ENCODE measurements at places on chromosomes 13 and 19.
A peak's percentile ranks its signal among the peaks of the same experiment; 100 is the strongest.

GRCh38 chr13:96011291-96011872 is 41.8 kb downstream of the UGGT2 start:
- no peak for DNase-seq

DNA sequence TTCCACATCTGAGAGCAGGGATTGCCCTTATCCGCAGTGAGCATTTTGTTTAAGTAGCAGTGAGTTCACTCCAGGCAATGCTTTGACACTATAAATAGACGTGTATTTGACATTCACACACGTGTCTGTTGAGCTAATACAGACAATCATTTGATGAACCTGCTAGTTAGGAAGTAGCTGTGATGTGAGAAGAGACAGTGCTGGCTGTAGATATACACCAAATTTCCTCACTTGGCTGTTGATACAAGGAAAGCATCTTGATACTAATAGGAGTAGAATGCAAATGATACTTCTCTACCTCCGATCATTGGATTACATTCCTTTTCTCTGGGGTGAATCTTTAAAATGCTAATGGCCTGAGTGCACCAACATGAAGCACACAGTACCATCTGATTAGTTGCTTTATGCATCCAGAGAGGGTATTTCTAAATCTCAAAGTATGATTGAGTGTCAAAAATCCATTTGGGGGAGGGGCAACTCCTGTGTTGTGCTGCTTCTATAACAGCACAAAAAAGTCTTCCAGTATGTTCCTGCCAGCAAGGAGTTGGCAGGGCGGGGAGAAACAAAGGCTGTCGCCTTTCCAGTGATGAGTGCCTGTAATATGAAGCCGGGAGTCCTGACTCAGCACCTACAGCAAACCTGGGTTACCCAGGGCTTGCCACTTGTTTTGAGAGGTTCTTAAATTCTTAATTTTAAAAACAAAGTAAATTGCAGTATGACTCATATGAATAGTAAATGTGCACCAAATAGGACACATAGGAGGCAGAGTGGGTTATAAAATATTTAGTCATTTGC is 7.0 kb downstream of the CUL4A start:
- no peak for DNase-seq

GRCh38 chr19:57443121-57443696 is 8.1 kb downstream of the ZNF749 start:
- DNase-seq, result no peak

- DNase-seq, result peak; percentile 72
These were observed 4.4 kb upstream of the ZNF681 start for GRCh38 chr19:23762884-23763711.

- DNase-seq, result no peak
These were observed 5.9 kb downstream of the PINLYP start for GRCh38 chr19:43581467-43581866.

GRCh38 chr13:32032759-32033158 is 1.2 kb downstream of the FRY start:
- no peak for DNase-seq

GRCh38 chr13:37640499-37640898 is 41.9 kb upstream of the POSTN start:
- DNase-seq, result no peak

GRCh38 chr13:51255556-51255955 is 33.4 kb downstream of the FAM124A start:
- DNase-seq, result no peak

DNA sequence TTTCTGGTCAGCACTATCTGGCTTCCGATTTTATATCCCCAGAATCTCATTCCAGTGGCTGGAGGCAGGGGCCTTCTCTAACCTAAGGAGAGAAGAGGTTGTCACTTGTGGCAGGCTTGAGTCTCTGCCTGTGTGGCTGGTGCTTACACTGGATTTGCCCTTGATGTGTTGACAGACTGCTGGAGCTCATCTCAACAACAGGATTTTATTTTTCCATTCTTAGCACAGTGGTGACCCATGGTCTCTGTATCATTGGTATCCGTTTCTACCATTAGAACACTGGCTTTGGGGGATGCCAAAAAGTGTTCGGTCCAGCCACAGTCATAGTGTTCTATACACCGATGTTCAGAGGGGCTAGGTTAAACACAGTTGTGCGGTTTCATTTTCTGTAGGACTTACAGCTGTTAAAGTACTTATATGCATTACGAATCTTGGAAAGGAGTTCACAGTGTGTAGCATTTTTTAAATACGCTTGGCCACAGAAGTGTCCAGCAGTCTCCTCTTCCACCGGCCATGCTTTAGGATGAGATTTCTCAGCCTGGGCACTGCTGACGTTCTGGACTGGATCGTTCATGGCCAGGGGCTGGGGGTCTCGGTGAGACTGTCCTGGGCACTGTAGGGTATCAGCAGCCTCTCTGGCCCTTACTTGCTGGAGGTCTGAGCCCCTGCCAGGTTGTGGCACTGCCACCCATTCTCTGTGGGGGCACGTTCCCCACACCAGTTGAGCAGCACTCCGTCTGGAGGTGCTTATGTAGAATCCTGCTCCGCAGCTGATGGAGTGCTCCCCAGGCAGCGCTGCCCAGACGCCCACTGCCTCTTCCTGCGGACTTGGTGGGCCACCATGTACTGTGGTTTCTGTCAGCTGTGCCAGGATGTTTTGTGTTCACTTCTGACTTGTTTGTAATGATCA is 41.4 kb upstream of the TEX29 start:
- DNase-seq, result no peak

DNA sequence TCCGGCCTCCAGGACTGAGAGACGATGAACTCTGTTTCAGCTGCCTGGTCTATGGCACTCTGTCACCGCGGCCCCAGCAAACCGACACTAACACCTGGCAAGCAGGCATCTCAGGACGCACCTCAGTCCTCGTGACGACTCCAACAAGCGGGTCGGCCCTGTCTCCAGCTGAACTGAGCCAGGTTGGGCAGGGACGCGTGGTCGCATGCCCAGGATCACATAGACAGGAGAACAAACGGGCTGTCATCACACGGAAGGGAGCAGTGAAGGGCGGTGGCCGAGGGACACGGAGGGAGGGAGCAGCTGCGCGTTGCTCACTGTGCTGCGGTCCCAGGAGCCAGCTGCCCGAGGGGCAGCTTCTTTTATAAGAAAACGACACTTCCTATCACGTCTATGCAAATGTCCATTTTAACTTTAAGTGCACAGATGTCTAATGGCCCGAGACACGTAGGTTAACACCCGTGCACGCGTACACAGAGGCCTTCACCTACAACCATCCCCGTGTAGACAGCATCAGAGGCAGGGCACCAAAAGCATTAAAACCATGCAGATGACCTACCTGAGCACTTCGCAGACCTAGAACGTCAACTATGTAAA is 8.9 kb downstream of the SGTA start:
- DNase-seq, result no peak

DNA sequence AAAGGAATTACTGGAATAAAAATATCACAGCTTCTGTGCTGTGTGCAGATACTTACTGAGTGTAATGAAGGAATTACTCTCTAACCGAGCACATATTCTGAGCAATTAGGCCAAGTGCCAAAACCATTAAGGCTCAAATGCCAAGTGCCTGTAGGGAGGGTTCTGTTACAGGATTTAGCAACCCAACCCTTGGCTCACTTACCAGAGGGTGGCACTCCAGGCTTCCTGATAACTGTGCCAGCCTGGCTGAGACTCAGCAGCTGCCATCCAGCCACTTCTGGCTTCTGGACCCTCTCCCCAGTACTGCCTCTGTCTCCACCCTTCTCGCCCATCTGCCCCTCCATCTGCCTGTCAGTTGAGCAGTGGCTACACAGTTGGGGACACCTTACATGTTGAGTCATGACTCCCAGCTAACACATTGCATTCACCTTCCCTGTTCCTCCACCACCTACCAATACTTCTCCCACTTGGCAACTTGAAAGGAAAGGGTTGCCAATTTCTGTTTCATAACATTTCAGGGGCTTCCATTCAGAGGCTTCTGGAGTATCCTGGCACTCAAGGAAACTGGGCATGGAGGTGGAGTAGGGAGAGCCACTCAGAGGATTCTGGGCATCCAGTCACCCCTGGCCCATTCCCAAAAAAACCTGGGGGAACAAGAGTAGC is 110.5 kb downstream of the COG6 start:
- no peak for DNase-seq

GRCh38 chr19:19403373-19403901 is 2.0 kb upstream of the GATAD2A start:
- DNase-seq, result no peak

DNA sequence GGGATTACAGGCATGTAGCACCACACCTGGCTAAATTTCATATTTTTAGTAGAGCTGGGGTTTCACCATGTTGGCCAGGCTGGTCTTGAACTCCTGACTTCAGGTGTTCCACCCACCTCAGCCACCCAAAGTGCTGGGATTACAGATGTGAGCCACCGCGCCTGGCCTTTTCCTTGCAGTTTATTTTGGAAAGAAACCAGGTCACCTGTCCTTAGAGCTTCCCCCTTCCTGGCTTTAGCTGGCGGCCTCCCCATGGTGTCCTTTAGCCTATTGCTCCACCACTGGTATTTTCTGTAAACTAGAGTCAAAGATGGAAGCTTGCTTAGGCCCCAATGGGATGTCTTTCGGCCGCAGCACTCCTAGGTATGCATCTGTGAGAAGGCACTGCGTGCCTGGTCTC is 91.2 kb downstream of the DPF1 start:
- DNase-seq, result no peak

DNA sequence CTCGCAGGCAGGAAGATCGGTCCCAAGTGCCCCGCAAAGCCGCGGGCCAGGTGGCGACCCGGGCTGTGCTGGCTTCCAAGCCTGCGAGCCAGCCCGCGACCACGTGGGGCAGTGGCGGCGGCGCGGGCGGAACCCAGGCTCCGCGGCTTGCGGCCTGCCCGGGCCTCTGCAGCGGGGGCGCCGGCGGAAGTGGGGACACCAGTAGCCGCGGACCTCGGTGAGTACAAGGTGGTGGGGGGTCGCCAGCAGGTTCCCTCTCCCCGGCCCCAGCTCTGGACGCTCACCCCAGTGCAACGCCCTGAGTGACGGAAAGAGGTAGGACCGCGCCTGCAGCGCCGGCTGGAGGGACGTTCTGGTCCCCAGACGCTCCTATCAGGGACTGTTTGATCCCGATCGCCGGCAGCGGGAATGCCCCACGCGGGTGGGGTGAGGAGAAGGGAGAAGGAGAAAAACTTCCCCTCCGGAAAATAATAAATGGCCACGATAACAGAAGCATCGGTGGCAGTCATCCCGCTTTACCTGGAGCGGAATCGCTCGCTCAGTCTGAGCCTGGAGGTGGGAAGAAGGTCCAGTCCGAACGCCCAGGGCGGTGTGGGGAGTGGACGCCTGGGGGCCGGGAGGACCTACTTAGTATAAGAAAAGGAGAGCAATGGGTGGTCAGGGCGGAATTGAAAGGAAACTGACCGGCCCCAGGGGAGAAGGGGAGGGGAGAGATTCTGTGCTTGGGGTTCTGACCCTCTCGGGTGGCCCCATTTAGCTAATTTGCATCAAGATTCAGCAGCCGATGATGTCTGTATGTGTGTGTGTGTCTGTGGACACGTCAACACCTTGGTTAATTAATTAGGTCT is at the start of gene GEMIN7:
TSS of gene GEMIN7 (plus strand) at position 198 of the 848 bp plus-strand sequence. CDS start 10,855 bp downstream, outside the sequence.
- peak; percentile 75 for DNase-seq

DNA sequence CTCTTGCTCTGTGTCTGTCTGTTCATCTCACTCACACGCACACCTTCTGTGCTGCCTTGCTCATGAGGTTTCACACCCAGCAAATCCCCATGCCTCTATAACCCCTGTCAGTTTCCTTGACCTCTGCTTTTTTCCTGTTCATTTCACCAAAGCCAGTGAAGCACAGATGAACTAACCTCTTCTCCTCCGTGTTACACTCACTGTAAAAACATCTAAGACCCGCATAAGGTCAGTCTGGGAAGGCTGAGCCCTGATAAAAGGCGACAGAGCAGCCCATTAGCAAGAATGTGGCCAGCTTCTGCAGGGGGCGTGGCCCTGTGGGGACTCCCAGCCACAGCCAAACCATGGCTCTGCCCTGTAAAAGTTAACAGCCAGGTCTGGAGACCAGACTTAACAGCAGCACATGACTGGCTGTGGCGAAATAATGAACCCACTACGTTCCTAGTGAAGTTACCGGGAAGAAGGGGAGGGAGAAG is 42.8 kb upstream of the NPAS1 start:
- DNase-seq, result no peak

- no peak for DNase-seq
These were observed 46.8 kb downstream of the MIPEP start for GRCh38 chr13:23842406-23842805.

DNA sequence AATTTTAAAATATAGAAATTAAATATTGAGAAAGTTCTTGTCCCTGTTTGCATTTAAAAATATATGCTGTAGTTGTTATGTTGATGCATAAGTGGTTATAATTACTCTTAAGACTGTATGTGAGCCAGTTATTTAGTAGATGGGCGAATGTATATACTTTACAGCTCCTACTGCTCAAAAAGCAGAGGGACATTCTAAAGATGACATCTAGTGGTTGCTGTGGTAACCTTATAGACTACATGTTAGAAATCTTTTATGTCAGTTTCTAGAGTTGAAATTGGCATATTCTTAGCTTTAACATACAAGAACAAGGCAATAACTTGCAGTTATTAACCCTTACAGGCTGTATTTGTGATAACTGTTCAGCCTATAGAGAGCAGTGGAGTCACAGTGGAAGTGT is 160.5 kb downstream of the OLFM4 start:
- no peak for DNase-seq

- no peak for DNase-seq
These were observed 68.9 kb upstream of the GPR183 start for GRCh38 chr13:99376132-99376531.

DNA sequence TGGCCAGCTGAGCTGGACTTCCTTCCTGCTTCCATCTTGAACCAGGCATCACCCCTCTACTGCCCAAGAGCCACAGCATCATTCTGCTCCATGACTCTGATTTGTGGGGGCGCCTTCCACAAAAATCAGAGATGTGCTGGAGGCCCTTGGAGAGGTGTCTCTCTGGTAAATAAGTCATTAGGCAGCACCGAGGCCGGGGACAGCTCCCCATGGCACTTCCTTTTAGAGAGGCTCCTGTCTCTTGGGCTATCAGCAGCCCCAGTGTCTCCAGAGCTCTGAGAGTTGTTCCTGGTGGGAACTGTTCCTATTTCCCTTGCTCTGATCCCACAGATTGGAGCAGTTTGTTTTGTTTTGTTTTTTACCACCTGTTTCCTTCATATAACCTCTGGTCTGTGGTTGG is 19.9 kb downstream of the NWD1 start:
- DNase-seq, result no peak

DNA sequence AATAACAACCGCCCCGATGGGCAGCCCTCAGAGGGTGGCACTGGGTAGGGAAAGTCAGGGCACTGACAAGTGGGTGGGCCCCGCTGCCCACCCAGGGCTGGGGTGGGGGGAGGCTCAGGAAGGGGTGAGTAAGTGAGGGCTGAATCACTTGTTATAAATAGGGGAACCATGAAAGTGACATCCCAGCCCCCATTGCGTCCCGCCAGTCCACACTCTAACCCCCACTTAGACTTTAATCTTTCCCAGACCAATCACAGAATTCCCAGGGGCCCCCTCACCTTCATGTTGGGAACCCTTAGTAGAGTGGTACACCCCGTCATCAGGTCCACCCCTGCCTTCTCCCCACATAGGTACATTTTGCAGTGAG is 37.0 kb upstream of the NANOS3 start:
- no peak for DNase-seq

DNA sequence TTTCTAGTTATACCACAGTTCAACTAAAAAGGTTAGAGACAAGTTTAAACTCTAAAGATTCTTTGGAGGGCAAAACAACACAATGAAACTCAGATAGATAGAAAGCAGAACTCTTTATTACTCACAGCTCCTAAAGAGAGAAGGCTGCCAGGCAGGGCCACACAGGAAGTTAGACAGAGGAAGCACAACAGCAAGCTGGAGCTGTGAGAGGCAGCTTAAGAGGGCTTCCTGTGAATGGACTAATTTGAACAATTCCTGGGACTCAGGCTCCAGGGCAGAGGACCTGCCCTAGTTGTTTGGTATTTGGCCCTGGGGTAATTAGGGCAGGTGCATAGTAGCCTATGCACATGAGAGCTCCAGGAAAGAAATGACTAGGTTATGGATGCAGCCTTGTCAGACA is 803.6 kb downstream of the DIAPH3 start:
- DNase-seq, result no peak
